ENCODE measurements at places on chromosomes 4 and X.

- no peak for DNase-seq
Measured at GRCh38 chr4:117801756-117802155, 232.5 kb upstream of the NDST3 start.

DNA sequence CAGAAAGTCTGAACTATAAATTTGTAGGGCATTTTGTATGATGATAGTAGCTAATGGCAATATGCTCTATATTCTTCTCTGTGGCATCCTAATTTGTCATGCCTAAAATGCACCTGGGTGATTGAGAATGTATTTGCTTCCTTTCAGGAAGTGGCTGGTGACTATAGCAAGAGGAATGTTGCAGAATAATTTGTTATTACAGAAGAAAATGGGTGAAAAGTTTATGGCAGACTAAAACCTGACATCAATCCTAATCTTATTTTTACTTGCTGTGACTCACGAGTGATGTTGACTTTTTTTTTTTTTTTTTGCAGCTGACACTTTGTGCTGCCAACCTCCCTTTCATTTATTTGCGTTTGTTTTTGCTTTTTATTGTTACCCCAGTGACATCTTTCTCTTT lies 141.1 kb downstream of the MSL3 start:
- peak; percentile 90 for DNase-seq

GRCh38 chr4:7766086-7766485 lies 173.6 kb downstream of the AFAP1 start:
- no peak for DNase-seq

- peak; percentile 4 for DNase-seq
Measured at GRCh38 chrX:53595266-53595810, 91.2 kb downstream of the HUWE1 start.

GRCh38 chr4:26609391-26609790 lies 25.5 kb downstream of the TBC1D19 start:
- no peak for DNase-seq

DNA sequence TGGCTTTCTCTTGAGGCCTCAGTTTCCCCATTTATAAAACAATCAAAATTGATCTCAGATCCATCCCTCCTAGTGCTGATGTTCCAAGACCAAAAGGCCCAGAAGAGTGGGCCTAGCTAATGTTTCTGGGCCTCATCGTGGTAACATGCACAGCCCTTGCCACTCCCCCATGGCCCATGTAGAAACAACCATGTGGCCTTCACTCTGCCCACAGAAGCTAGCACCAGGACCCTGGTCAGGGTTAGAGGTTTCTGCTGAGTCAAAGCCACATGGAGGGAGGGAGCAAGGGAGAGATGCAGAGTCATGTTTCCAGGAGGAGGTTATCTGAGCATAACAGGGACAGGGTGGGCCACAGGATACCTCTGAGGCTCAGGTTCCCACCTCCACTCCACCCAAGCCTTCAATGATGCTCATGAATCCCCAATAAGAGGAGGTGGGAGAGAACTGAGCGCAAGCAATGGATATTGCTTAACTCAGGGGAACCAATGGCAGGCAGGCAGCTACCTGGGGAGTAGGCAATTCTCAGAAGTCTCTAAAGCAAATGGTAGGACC lies 16.9 kb downstream of the OTUD5 start:
- no peak for DNase-seq

- peak; percentile 3 for DNase-seq
Measured at GRCh38 chr4:124431653-124432192, 280.8 kb downstream of the ANKRD50 start.

DNA sequence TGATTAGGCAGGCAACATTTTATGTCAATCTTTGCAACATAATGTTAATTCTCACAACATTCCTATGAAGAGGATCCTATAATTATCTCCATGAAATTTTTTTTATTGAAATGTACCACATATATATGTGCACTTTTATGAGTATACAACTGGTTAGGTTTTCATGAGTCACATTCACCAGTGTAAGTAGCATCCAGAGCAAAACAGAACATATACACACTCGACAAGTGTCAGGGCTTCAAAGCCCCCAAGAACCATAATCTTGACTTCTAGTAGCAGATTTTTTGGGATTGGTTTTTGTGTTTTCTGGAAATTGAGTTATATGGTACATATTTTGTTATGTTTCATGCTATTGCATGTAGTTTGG lies 62.4 kb downstream of the ARHGAP10 start:
- no peak for DNase-seq

- no peak for DNase-seq
Measured at GRCh38 chrX:16312761-16313623, 145.7 kb downstream of the MAGEB17 start.

- no peak for DNase-seq
Measured at GRCh38 chr4:76106442-76106841, 31.9 kb downstream of the ART3 start.

DNA sequence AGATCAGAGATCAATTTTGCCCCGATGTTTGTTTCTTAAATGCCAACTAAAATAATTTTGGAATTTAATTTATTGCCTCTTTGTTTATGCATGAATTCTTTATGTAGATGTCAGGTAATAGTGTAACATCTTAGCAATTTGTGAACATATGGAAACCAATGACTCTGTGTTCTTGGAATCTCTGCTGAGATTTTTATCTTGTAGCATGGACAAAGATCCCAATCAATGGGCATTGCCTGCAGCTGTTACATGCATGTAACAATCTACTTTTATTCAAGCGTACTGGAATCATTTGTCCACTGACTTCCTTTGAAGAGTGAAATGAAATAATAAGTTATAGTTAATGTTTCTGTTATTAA lies 61.6 kb upstream of the ARSJ start:
- DNase-seq = no peak

GRCh38 chr4:182022909-182023308 lies 220.3 kb upstream of the TENM3 start:
- no peak for DNase-seq

GRCh38 chrX:39749728-39750127 lies 348.0 kb downstream of the BCOR start:
- DNase-seq = no peak

DNA sequence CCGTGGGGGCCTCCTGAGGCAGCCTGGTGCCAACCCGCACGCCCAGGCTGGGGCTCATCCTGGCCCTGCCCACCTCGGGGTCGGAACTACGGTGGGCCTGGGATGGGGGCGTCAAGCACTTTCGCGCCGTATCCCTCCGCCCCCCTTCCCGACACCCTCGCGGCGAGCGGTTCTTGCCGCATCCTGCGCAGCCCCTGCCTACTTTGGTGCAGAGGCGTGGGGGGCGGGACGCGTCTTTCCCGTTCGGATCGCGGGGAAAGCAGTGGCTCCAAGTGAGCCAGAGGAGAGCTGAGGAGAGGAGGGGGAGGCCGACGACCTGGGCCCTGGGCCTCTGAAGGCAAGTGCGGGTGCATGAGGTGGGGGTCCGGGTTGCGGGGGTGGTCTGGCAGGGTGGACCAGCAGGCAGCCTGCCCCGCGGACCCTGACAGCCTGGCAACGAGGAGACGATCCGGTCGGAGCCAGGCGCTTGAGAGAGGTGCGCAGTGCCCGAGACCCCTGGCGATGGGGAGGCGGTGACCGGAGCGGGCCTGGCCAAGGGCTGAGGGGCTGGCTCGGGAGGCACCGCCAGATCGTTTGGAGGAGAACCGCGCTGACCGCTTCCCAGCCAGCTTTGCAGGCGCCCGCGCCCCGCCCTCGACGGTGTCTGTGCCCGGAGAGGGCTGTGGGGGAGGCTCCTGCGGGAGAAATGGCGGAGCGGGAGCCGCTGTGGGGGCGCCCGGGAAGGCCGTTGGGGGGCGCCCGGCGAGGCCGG lies at the start of gene GPRASP2:
GPRASP2 (plus strand) TSS at position 233 of the 751 bp plus-strand sequence. CDS start 2,422 bp downstream, outside the sequence.
- DNase-seq = peak; percentile 18

DNA sequence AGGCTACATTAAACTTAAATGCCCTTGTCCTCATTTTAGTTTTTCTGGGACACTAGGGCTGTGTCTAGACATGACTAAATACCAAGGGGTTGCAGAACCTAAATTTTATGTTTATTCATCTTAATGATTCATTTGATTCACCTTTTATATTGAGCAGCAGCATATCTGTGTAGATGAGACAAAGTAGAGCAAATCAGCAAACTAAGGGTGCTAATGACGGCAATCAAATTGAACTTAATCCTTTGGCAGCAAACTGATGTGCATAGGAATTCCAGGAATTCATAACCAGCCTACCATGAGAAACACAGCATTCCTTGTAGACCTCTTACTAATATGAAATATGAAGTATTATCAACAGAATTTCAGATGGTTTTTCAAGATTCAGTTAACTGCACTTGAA lies 25.1 kb downstream of the EPHA5 start:
- DNase-seq = peak; percentile 7

DNA sequence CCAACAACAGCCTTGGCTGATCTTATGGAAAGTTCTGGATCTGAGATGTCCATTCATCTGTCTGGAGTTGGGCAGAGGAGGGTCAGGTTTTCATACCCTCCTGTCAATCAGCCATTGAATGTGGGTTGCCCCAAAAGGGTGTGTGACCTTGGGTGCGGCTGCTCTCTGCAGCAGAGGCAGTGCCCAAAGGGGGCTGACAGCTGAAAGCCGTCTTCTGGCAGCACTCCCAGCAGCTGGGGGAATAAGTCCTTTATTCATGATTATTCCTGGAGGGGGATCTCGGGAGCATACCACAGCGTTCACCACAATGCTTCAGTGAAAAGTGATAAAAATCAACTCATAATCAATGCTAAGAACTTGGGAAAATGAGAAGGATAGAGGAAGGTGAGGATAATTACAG lies 54.7 kb downstream of the OTC start:
- no peak for DNase-seq

DNA sequence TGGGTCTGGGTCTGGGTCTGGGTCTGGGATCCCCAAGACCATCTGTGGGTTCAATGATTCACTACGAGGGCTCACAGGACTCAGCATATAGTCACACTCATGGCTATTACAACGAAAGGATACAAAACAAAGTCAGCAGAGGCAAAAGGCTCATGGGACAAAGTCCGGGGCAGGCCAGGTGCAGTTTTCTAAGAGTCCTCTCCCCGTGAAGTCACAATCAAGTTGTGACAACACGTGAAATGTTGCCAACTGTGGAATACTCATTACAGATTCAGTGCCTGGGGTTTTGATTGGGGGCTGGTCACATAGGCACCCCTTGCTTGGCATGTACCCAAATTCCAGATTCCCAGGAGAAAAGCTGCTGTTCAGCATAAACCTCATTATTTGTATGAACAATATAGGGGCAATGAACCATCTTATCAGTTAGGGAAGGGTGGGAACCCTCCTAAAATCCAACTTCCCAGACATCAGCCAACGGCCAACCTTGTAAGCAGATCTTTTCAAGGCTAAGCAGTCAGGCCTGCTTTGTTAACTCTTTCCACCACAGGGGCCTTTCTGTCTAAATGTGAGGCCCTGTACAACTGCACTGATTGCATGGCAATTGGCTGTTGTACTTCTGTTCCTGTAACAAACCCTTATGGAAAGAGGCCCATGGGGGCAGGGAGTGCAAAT lies 58.2 kb upstream of the DIPK2B start:
- DNase-seq = no peak

- DNase-seq = no peak
Measured at GRCh38 chr4:80115368-80116181, 42.5 kb upstream of the ANTXR2 start.

DNA sequence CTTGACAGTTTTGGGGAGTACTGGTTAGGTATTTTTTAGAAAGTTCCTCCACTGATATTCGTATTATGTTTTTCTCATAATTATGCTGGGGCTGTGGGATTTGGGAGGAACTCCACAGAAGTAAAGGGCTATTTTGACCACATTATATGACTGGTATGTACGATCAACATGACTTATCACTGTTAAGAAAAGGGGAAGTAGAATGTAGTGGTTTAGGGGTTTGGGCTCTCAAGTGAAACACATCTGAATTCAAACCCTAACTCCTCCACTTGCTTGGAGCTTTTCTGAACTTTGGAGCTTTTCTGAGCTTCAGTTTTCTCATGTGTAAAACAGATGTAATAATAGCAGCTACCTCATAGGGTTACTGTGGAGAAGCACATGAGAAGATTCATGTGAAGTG lies 96.4 kb upstream of the C1GALT1C1 start:
- DNase-seq = no peak

- no peak for DNase-seq
Measured at GRCh38 chr4:48489683-48490011, 405 bp upstream of the ZAR1 start.

DNA sequence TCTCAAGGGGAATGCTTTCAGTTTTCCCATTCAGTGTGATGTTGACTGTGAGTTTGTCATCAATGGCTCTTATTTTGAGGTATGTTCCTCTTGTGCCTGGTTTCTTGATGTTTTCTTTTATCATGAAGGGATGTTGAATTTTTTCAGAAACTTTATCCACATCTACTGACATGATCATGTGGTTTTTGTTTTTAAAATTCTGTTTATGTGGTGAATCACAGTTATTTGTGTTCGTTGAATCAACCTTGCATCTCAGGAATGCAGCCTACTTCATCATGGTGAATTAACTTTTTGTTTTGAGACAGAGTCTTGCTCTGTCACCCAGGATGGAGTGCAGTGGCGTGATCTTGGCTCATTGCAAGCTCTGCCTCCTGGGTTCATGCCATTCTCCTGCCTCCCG lies 263.1 kb upstream of the KLF3 start:
- DNase-seq = peak; percentile 69

- DNase-seq = peak; percentile 51
Measured at GRCh38 chrX:79081895-79082512, 62.5 kb upstream of the GPR174 start.

DNA sequence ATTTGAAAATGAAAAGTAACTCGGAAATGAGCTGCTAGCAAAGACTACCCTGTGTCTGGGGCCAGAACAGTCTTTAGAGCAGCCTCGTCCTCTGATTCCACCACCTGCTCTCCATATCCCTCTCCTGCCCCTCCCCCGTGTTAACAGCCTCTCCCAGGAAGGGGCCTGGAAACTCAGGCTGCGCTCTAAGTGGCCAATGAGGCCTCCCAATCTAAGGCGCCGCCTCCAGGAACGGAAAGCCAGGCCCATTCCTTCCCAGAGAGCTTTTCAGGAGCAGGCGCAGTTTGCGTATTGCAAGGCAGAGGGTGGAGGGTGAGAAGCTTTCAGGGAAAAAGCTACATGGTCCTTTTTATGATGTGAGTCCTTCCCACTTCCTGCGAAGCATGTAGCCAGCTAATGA lies 31.2 kb downstream of the RS1 start:
- DNase-seq = no peak

DNA sequence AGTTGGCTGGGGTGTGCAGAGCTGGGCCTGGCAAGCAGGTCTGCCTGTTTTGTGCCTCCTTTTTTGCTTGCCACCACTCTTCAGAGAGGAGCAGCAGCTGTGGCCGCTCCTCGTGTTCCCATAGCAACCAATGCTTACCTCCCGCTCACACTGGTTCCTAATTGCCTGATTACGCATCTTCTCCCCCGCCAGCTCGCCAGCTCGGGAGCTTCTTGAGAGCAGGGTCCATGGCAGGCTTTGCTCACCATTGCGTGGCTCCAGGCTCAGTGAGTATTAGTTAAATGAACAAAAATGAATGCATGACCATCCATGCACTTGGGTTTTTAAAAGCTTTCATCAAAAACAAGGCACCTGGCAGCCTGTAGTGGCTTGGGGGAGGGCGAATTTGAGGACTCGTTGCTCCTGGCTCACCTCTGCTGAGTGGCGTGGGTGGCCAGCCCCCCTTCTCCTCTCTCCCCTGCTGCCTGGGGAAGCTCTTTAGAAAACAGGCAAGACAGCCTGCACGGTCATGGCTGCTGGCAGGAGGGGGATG lies 14.2 kb upstream of the PJA1 start:
- peak; percentile 23 for DNase-seq

- DNase-seq = no peak
Measured at GRCh38 chrX:8314881-8315280, 143.8 kb upstream of the VCX2 start.

- DNase-seq = no peak
Measured at GRCh38 chr4:6319530-6320150, 50.0 kb downstream of the WFS1 start.

GRCh38 chr4:127140306-127140705 lies 492.5 kb upstream of the INTU start:
- DNase-seq = peak; percentile 17

Data from kidney tubule cell (primary cell).